ENCODE measurements at places on chromosomes 16 and 17.
A peak's percentile ranks its signal among the peaks of the same experiment; 100 is the strongest.

DNA sequence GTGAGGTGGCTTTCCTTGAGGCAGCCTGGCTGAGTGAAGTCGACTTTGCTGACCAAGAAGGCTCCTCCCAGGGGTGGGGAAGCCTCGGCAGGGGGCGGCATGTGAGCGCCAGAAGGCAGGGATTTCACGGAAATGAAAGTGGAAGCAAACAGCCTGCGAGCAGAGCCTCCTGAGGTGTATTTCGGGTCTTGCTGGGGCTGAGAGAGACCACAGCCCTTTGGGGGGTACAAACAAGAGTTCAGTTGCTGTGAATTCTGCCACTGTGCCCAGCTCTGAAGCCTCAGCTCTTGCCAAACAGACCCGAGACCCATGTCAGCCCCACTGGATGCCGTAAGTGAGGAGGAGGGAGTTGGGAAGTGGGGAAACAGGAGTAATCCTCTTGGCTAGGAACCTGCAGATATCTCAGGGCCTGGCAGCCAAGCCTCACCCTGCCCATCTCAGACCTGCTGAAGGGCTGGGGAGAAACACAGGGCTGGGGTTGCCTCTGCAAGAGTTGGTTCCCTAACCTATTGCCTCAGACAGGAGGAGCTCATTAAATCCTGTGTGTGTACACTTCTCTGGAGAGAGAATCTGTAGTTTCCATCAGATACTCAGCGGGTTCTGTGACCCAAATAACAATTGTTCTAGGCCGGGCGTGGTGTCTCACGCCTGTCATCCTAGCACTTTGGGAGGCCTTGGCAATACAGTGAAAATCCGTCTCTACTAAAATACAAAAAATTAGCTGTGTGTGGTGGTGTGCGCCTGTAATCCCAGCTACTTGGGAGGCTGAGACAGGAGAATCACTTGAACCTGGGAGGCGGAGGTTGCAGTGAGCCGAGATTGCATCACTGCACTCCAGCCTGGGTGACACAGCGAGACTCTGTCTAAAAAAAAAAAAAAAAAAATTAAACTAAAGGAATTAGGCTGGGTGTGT lies at the start of gene IFI35:
Gene IFI35, plus strand, starts transcription at position 146 of the 913 bp plus-strand sequence. Its CDS starts 164 bp downstream, at position 310.
- peak; percentile 91 for DNase-seq

DNA sequence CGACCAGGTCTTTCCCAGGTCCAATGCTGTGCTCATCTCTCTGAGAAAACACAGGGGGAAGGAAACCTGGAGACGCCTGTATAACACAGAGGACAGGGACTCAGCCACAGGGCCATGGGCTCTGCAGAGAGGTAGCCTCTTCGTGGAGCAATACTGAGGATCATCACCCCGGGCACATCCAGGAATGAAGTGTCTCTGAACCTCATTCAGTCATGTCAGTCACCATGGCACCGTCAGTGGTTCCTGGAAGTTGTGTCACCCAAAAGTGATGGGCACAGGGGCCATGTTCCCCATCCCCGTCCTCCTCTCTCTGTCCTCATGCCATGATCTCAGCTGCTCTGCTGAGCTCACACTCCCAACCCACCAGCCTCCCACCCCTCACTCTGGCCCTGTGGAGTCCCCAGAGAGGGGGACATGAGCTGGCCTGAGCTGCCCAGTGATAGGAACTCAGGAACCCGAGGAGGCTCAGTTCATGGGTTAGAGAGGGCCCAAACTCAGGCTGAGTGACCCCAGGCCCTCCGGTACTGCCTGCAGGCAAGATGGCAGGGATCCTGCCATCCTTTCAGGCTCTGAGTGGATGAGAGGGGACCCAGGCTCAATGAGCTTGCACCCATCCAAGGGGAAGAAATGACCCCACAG lies 53.4 kb downstream of the PITPNM3 start:
- DNase-seq: no peak

DNA sequence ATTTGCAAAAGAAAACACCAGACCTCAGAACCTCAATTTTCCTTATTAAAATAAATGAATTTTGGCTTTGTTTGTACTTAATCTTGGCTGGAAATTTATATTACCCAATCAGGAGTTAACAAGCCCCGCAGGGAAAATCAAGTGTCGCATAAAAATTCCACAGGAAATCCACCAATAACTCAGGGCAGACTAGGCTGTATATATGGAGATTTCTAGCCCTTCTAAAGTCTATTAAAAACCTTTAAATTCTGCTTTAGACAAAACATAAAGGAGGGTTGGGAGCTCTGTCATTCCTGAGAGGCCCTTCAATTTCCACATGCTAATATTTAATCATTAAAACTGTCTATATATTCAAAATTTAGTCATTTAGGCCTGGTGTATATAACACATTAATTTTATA lies 434.7 kb downstream of the CDH11 start:
- no peak for DNase-seq

DNA sequence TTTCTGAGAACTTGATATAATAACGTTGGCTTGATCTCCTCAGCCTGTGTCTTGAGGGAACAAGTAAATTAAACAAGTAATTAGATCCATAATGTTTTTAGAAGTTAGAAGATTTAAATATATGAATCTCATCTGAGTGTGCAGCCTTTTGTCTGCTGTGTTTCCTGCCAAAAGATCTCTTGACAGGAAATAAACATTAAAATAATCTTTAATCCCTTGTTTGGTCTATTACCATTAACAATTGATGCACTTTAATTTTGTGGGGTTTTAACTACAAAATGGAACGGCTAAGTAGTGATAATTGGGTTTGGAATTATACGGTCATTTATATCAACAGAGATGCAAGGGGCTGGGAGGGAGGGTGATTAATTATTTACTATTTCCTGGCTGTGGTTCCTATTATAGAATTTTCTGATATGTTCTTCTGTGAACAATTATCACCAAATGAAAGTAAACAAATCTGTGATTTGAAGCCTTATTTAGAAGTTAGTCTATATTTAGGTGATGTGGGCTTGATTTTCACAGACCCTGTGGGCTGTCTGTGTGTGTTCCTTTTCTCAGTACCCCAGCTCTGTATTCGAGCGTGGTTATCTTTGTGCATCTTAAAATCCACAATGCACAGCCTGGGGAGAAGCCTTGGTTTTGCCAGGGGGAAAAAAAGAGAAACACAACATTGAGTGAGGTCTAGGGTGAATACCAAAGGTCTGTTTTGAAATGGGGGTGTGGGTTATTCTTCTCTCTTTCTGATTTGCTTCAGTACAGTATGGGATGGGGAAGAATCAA lies 556.1 kb downstream of the WWOX start:
- DNase-seq: no peak

DNA sequence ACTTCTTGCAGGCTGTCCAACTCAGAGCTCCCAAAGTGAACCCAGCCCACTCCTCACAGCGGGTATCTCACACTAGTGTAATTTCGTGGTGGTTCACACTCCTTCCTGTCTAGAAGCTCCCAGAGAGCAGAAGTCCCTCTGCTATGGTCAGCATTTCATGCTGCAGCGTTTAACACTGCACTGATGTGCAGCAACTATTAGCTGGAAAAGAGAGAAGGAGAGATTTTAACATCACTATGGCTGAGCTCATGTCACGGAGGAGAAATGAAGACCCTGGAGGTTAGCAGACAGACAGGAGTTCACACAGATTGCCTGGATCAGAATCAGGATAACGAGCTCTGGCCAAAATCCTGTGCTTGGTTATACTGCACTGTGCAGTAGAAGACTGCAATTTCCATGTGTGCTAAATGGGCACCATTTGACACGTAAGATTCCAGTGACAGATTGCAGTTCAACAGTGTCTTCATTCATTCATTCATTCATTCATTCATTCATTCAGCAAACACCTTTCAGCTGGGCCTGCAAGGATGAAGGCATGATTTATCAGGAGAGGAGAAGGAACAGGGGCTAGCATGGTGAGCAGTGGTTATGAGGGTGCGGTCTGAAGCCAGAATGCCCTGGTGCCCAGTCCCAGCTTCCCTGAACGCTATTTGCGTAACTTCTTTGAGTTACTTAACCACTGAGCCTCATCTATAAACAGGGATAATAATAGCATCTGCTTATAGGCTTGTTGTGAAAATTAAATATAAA lies 5.3 kb upstream of the CCL1 start:
- DNase-seq: no peak

- DNase-seq: peak; percentile 81
These were observed 47.8 kb downstream of the ERN1 start for GRCh38 chr17:64081802-64082799.

- peak; percentile 49 for DNase-seq
These were observed 19.7 kb downstream of the FOXL1 start for GRCh38 chr16:86597880-86598606.

- DNase-seq: peak; percentile 69
These were observed 33.4 kb upstream of the MMD start for GRCh38 chr17:55454906-55455474.

DNA sequence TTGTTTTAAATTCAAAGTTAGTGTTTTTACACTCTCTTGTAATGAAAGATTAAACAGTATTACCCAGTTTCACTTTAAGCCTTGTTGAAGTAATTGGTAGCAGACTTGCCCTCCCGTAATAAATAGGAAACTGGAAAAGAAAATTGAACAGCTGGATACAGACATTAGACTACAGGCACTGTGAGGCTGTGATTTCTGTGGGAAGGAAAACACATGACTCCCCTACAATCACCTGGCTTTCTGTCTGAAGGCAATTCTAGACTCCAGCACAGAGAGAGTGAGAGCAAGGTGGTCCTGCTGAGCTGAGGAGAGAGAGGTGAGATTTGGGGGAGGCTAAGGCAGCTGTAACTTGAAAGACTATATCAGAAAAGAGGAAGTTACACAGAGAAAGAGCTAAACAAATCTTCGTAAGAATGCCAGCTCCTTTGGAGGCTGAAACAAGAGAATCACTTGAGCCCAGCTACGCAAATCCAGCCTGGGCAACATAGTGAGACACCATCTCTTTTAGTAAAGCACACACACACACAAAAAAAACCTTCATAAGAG lies 57.8 kb upstream of the CDYL2 start:
- DNase-seq: peak; percentile 1

GRCh38 chr17:77577491-77577890 lies 381.0 kb upstream of the TNRC6C start:
- no peak for DNase-seq

GRCh38 chr16:81816351-81816750 lies 37.3 kb downstream of the PLCG2 start:
- DNase-seq: no peak

GRCh38 chr16:61812251-61812650 lies 224.0 kb downstream of the CDH8 start:
- no peak for DNase-seq

GRCh38 chr16:10514369-10515055 lies 65.9 kb downstream of the EMP2 start:
- peak; percentile 91 for DNase-seq

GRCh38 chr16:31074814-31075183 lies 577 bp downstream of the ZNF646 start:
- DNase-seq: peak; percentile 64

DNA sequence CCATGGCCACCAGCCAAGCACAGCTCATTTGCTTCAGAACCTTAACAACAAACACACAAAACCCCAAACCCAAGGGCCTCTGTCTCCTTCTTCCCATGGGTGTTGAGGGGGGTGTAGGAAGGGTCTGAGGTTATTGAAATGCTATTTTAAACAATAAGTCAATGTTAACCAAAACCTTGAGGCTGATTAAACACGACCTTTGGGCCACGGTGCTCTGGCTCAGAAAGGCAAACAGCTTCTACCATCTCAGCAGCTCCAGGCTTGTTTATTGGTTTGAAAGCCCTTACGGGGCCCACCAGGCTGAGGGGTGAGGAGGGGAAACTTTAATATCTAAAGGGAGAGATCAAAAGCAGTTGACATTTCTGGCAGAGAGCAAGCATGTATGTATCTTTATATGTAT lies 185.7 kb upstream of the IRX6 start:
- DNase-seq: no peak

- DNase-seq: no peak
These were observed 81.5 kb downstream of the MYO1D start for GRCh38 chr17:32795339-32795979.

- peak; percentile 75 for DNase-seq
These were observed 22.5 kb downstream of the RAB11FIP4 start for GRCh38 chr17:31413874-31414549.

DNA sequence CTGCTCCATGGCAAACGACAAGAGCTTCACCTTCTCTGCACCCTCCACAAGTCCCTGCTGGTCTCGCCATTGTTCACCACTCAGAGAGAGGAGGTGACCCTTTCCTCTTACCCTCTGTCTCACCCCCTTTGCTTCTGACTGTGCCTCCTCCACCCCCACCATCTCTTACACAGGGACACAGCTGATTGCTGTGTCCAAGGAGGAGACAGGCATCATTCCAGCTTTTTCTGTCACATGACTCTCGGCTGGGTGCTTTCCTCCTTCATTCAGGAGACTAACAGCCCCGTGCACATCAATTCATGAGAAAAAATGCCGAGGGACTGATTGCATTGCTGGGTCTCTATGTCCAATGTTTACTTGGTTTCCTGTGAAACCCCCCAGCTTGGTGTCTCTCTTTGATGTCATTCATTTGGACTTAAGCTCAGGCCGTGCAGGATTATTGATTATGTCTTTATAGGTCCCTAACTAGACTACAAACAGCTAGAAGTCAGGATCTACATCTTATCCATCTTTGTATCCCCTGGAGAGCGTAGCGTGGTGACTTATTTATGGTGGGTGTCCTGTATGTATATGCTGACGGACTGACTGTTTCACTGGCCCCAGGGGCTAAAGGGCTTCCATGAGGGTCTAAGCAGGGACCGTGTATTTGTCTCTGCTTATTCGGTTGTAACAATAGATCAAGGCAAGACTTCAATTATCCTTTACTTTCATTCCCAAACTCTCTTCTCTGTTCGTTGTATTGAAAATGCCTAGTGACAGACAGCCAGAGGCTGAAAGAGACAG lies 82.2 kb upstream of the CDH13 start:
- DNase-seq: no peak

DNA sequence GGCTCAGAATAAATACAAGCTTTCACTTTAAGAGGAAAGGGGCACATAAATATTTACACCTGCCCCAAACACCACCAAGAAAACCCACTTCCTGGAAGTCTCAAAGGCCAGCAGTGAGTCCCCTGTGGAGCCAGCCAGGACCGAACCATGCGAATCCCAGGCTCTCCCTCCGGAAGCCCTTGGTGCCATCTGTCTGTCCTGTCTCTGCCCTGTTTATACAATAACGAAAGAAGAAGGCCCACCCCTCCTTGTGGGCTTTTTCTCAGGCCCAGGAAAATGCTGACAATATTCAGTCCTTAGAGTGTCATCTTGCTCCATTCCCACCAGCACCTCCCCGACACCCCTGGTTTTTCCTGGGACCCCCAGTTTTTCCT lies 3.6 kb upstream of the SLC6A4 start:
- no peak for DNase-seq

DNA sequence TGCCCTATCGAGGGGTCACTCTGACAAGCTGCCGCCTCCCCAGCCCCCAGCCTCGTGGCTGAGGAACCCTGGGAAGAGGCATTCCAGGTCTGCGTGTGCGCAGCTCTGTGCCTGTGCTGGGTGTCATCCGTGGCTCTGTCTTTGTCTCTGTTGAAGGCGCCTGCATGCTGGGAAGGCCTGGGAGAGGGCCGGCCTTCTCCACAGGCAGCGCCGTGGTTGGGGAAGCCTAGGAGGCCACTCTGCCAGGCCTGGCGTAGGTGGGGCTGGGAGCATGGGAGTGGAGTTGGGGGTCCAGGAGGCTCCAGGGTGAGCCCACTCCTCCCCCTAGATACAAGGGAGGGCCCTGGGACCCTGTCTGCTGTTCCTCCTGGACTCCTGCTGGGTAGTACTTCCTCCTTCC lies 3.3 kb downstream of the NHERF2 start:
- DNase-seq: no peak

GRCh38 chr16:72612256-72612655 lies 435.7 kb downstream of the ZFHX3 start:
- peak; percentile 62 for DNase-seq

All from adipocyte (in vitro differentiated cells).